Ovary (tissue), 10 donors: ENCODE measurements at places on chromosomes 3 and 15. TPM values are rescaled to one million over a fixed set of nuclear protein-coding genes. Genes with fewer than 3 reads are reported as not detected.
A peak's percentile ranks its signal among the peaks of the same experiment; 100 is the strongest.

The RBP2 gene
- not detected for total RNA-seq

The SLC41A3 gene
- total RNA-seq, result 107 TPM

DNA sequence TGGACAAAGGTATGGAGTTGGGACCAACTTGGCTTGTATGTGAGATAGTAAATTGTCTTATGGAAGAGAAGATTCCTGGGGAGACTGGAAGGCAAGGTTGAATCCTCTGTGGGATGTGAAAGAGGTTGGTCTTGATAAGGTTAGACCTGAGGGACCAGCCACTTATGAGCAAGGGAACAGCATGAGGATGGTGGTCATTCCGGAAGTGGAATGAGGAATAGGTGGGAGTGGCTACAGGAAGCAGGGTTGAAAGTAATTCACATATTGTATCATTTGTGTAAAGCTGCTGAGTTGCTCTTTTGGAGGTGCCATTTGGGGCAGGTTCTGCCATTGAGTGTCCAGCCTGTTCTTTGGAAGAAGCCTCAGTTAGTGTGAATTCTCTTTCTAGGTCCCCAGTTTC, 13.2 kb downstream of the USP13 start:
- DNase-seq, result no peak

GRCh38 chr3:125394406-125394805, 19.3 kb upstream of the ZNF148 start:
- no peak for DNase-seq

DNA sequence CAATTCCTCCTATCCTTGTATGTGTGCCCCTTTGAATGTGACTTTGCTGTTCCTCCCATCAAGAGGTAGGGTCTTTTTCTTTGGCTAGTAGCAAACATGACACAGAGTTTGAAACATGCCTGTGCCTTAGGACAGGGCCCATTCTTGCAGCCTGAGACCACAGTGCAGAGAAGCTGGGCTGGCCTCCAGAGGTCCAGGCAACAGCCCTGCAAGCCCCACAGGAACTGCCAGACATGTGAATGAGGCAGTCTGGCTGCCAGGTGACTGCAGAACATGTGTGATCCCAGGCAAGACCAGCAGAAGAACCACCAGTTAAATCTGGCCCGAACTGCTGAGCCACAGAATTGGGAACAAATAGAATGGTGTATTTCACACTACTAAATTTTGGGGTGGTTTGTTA, 1.2 kb upstream of the HGD start:
- no peak for DNase-seq

GRCh38 chr3:17190353-17191078, 305.8 kb downstream of the PLCL2 start:
- no peak for DNase-seq

DNA sequence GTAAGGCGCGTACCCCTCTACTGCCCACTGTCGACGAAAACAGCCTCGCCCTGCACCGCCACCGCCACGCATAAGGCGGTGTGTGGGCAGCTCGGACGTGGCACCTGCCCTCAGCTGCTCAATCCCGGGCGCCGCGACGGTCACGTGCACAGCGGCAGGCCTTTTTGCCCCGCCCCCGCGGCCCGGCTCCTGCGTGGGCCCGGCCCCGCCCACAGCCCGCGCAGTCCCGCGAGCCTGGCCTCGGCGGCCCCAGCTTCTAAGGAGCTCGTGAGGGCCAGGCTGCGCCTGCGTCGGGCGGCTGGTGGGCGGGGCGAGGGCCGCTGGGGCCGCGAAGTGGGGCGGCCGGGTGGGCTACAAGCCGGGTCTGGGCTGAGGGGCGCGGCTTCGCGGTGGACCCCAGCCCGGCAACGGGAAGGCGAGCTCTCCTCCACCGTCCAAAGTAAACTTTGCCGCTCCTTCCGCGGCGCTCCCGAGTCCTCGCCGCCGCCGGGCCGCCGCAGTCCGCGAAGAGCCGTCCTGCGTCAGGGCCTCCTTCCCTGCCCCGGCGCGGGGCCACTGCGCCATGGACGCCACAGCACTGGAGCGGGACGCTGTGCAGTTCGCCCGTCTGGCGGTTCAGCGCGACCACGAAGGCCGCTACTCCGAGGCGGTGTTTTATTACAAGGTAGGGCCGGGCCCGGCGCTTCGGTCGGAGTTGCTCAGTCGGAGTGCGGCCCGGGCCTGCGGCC, at the start of gene CAPN7:
TSS of gene CAPN7 (plus strand) at position 313 of the 728 bp plus-strand sequence. CDS start at position 563, 250 bp downstream.
- peak; percentile 94 for DNase-seq

The ZPLD1 gene
- 0.13 TPM for total RNA-seq

DNA sequence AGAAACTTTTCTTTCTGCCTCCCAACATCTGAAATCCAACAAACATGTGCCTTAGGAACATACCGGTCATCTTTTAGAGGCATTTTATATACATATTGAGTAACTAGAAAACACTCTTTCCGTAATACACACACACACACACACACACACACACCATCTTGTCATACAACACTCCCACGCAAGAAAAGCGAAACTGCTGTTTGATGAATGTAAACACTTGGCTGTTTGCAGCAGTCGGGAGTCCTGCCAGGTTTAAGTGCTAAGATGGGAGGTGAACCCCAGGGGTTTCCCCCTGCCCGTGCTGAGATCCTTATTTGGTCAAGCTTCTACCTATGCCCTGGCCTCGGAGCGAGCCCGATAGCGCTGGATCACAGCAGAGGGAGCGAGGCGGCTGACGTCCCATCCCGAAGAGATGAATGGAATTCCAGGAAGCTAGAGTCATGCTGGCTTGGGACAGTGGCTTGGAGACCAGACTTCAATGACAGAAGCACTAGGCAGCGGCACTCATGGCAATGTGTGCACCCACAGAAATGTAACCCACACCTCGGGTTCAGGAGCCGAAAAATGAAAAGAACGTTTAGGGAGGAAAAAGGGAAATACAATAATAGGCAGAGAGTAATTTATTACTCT, 1.3 kb upstream of the THBS1 start:
- DNase-seq, result peak; percentile 69

DNA sequence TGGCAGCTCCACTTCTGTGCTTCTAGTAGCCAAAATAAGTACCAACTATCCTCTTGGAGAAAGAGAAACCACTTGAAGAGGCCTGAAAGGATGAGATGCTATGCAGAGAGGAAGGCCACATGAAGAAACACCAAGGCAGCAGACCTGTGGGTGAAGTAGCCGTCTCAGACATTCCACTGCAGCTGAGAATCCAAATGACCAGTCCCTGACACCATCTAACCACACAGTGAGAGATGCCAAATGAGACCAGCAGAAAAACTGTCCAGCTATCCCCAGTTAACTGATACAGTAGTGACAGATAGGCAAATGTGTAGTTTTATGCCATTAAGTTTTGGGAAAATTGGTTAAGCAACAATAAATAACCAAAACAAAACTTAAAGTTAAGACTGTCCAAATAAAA, 47.9 kb upstream of the ZSCAN2 start:
- DNase-seq, result no peak

DNA sequence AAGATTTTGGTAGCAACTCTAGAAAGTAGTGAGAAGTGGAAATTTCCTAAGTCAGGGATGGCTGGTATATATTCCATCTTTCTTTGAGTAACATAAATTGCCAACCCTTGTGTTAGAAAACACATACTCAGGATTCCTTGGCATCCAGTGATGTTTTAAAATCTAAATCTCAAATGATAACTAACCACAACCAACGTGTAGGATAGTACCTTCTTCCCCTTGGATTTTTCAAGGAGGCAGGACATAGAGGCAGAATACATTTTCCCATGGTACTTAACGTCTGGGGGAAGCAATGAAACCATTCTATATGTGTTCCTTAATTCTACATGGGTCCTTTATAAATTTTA, 93.4 kb downstream of the WDR76 start:
- DNase-seq, result no peak

- DNase-seq, result no peak
Measured at GRCh38 chr3:31925271-31925630, 55.8 kb downstream of the OSBPL10 start.

The STAG1 gene
- 60.3 TPM for total RNA-seq

DNA sequence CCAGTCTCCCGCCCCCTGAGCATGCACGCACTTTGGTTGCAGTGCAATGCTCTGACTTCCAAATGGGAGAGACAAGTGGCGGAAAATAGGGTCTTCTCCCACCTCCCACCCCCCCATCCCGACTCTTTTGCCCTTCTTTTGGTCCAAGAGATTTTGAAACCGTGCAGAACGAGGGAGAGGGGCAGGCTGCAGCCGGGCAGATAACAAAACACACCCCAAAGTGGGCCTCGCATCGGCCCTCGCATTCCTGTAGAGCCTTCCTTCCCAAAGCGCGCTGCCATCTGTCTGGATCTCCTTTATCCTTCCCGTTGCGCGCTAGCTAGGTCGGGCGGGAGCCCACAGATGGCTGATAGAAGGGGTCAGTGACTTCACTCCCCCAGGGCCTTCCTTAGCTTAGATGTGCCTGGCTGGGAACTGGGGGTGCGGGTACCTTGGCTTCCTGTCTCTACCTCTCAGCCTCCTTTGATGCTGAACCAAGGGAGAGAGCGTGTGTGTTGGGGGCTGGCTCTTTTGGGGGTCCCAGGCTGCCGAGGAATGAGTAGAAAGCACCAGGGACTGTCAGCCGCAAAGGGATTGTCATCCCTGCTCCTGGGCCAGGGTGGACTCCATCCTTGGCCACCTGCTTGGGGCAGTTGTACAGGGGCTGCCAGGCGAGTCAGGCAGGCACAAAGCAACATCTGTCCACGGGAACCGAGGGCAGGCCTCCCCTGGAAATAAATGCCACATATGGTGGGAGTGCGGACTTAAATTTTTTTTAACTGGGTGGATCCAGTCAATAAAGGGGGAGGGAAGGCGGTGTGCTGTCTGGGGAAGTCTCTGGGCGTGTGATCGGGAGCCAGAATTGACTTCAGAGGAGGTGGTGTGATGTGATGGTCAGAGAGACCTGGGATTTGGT, 1.8 kb downstream of the SMAD3 start:
- no peak for DNase-seq

The TMIE gene
- total RNA-seq, result 0.96 TPM

GRCh38 chr3:48464713-48465221, 18.2 kb downstream of the ATRIP start:
- DNase-seq, result peak; percentile 50

The GPR160 gene
- total RNA-seq, result 5.5 TPM

DNA sequence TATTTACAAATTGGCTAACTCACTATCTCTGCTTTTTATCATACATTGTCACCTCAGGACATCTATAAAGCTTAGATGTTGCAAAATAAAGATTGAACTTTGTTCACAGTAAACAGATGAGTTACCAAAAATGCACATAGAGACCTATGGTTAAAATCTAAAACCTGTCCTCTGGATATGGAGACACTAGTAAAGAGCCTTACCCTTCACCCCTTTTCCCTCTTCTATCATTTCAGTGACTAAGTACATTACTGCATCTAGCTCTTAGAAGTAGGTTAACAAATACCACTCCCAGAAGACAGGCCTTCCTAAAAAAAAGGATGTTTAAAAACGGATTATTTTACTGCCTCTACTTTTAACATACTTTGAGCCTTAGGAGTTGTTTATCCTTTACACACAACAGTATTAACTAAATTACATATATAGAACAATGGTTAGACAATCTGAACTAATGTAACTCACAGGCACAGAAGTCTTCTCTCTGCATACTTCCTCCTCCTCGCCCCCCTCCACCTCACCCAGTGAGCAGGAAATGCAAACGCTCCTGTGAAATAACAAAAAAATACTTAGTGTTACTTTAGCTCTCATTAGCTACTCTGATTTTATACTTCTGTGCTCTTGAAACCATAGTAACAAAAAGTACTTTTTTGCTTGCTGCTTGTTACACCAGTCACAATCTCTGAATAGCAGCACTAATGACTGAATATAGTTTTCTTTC, 23.3 kb downstream of the IREB2 start:
- no peak for DNase-seq

The RTP4 gene
- total RNA-seq, result 2.7 TPM

GRCh38 chr3:95721938-95722337, 1092.5 kb upstream of the EPHA6 start:
- no peak for DNase-seq

GRCh38 chr3:147267434-147267833, 138.9 kb downstream of the ZIC4 start:
- DNase-seq, result no peak

DNA sequence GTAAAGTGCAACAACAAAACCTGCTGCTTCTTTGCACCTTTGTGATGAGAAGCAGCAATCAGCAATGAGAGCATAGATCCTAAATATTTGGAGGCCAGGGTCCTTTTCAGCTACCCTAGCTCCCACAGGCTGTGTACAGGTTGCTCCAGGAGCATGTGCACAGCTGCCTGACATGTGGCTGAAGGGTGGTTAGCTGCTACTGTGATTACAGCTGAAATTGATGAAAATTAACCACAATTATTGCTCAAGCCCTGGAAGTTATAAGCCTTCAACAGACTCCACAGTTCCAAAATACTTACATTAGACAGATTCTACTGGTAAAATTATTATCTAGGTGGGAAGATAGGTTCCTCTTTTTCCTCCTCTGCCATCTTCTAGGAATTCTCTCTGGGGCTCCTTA, 28.5 kb downstream of the COMMD2 start:
- DNase-seq, result no peak

DNA sequence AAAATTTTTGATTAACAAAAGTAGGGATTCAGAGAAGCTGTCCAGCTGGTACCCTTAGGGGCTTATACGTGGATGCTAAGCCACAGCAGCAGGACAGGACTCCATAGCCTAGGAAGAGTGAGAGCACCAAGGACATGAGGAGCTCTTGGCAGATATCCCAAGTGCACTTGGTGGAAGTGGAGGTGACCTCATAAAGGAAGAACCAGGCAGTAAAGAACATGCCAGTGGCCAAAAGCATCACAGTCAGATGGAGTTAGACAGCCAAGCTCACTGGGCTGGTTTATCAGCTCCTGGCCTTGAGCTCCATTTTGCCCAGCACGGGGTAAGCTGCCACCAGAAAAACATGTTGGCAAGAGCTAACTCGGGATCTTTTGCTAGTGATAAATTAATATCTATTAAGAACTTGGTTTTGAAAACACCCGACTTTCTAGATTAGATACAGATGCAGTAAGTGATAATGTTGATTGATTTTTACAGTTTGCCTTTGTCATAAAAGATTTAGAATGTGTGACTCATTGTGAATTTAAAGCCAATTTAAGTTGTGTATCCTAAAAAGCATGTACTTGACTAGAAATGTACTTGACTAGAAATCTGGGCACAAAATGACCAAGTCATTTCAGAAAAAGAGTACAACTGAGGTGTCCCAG, 108.0 kb downstream of the CMSS1 start:
- DNase-seq, result peak; percentile 46

DNA sequence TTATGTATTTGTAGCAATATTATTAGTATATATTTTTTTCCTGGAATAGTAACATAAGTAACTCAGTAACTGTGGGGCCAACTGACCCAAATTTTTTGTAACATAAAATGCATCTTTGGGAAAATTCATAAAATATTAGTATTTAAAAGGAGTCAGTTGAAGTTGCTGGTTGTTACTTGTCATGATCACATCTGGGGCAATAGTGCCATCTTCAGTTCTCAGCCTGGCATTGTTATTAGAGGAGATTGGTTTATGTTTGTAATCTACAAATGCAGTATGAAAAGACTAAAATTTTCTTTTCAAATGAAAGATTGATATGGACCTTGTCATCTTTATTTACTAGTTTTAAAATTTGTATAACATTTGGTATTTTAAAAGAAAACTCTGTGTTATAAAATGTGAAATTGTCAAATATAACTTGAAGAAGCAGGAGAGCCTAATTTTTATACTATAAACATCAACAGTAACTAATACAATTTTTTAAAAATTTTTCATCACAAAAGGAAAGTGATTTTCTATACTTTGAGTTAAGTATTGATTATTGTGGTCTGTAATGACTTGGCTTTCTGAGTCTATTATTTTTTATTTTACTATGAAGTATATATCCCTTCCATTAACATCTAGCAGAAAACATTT, 38.8 kb upstream of the MLF1 start:
- DNase-seq, result no peak

GRCh38 chr15:60809375-60809774, 330.4 kb upstream of the ICE2 start:
- DNase-seq, result no peak

The CD96 gene
- total RNA-seq, result 0.72 TPM

The NR2E3 gene
- not detected for total RNA-seq

The GPR62 gene
- total RNA-seq, result 0.36 TPM
